Activated T-cell treated with anti-CD3 and anti-CD28 coated beads, Interleukin-2, amount 50 U/mL, for 1 hour (primary cell): ENCODE measurements at places on chromosomes 1 and 21.

GRCh38 chr1:116775116-116775752, 21.0 kb downstream of the CD2 start:
- DNase-seq: no peak

DNA sequence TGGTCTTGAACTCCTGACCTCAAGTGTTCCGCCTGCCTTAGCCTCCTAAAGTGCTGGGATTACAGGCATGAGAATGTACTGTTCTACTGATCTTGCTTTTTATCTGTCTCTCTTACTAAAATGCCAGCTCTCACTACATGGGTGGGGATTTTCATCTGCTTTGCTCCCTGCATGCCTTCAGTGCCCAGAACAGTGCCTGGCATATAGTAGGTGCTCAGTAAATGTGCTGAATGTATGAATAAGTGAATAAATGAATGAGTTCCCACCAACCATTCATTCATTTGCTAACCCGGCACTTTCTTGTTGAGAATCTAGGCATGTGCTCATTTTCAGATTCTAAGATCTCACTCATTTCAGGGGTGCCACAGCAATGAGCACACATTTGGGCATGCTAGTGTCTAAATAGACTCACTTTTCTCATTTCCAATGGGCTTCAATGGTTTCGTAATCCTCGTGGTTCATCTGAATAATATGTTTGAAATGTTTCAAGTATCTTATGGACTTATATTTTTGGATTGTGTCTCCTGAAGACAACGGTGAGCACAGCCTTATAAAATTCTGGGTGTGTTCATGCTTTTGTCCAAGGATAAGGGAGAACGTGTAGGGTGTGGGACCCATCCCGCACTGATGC, 7.6 kb downstream of the DHRS3 start:
- DNase-seq: no peak

DNA sequence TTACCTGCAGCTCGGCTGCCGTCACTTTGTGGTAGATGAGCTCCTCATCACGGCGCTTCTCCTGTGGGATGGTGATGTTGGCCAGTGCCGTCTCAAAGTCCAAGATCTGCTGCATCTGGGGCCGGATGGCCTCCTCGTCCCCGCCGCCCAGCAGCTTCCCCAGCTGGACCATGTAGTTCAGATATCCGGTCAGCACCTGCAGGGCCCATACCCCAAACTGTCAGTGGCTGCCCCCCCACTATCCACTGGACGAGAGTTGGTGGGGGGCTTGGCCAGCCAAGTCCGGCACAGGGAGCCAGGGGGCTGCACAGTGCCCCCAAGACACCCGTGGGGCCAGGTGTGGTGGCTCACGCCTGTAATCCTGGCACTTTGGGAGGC, 34.3 kb downstream of the ECE1 start:
- DNase-seq: no peak

DNA sequence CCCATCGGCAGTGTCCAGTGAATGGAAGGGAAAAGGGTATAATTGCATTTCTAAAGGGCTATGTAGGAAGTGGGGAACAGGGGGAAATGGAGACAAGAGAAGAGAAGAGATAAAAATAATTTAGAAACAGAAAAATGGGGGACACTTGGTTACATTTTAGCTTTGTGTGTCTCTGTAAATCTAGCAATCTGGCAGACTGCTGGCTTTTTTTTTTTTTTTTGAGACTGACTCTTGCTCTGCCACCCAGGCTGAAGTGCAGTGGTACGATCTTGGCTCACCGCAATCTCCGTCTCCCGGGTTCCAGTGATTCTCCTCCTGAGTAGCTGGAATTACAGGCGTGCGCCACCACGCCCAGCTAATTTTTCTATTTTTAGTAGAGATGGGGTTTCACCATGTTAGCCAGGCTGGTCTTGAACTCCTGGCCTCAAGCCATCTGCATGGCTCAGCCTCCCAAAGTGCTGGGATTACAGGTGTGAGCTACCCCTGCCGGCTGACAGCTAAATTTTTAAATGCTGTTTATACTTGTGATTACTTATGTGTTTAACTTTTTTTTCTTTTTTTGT, 53.4 kb downstream of the AGPAT3 start:
- DNase-seq: no peak

DNA sequence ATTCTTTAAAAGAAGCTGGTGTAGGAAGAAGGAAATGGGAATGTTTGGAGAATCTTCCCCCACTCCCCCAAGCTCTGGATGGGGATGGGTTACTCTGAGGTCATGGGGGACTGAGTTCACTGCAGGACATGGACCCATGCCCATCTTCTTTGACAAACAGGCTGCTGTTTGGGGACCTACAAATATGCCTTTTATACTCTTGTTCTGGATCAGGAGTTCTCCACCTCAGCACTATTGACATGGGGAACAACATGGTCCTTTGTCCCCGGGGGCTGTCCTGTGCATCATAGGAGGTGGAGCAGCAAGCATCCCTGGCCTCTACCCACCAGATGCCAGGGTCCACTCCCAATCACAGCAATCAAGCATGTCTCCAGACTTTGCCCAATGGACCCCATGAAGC, 365.8 kb upstream of the C1orf174 start:
- DNase-seq: no peak

GRCh38 chr1:205449750-205450443, 5.9 kb downstream of the BLACAT1 start:
- DNase-seq: no peak

DNA sequence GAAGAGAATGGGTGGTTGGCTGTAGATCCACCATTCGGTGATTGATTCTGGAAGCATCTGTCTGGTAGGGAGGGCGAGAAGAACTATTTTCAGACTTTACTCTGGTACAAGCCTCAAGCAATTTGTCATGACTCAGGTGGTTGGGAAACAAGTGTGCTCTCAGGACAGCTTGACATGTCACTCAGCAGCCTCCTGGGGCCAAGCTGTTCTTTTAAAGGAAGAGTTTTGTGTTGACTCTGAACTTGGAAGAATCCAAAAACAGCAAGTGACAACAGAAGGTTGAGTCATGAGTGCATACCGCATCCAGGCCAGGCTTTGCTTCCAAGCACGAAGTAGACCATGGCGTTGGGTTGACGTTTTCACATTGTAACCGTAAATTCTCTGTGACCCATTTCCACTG, 65.9 kb downstream of the CLIC6 start:
- no peak for DNase-seq

DNA sequence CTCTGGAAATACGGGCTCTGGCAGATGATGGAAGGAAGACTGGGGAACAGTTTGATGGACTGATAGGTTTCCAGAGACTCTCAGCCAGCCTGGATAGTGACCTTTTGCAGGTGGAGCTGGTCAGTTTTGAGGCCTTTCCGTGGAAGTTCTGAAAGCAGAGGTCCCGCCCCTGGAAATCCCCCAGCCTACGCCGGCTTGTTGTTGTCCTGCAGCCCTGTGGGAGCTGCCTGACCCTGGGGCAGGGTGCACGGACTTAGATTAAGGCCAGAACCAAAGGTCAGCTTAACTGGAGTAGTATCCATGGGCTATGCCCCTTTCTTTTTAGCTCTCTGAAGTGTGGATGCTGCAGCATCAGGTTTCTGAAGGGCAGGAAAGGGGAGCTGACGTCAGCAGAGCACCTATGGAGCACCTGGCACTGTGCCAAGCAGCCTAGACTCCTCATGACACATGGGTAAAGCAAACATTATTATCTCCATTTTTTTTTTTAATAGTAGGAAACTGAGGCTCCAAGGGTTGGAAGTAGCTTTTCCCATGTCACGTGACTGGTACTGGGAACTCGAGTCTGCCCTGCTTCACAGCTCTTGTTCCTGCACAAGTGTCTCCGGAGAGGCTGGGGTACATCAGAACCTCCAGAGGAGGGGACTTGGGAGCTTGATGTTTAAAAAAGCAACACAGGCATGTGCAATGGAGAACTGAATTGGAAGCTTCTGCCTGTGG, 38.5 kb downstream of the IER5 start:
- no peak for DNase-seq

GRCh38 chr1:42983693-42984092, 25.0 kb upstream of the SLC2A1 start:
- no peak for DNase-seq

DNA sequence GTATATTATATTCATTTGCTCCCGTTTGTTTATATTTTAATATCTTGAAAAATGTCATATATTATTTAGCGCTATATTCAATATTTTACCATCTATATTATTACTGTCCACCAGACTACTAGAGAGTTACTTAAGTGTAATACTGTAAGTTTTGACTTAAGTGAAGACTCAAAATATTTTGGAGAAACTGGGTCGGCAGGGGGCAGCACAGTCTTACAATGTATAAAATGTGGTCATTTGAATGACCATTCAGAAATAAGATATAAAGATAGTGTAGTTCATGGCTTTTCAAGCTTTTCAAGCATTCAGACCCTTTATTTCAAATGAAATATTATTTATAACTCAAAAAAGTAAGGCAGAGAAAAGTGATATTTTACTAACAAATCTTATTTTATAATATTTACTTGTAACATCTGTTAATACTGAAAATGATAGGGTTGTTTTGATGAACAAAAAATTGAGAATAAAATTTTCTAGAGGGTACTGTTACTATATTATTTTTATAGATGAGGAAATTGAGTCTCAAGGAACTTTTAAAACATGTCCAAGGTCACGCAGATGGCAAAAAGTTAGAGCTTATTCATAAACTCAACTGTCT, 89.0 kb upstream of the SERTAD4 start:
- no peak for DNase-seq

DNA sequence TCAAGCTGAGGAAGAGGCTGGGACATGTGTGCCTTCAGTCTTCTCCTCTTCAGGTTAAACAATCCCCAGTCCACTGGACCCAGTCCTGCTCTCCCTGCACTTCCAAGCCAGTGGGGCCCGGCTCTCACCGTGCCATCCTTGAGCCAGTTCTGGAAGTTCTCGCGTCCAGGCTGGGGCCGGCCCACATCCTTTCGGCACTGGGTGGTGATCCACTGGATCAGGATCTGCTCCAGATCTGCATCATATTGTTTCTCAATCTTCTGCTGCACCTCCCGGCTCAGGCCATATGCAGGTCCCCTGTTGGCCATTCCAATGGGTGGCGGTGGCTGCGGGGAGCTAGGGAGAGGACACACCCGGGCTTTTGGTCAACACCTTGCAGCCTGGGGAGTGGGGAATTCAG, 5.1 kb downstream of the TAGLN2 start:
- DNase-seq: no peak

GRCh38 chr1:71843012-71843411, 439.3 kb downstream of the NEGR1 start:
- no peak for DNase-seq

DNA sequence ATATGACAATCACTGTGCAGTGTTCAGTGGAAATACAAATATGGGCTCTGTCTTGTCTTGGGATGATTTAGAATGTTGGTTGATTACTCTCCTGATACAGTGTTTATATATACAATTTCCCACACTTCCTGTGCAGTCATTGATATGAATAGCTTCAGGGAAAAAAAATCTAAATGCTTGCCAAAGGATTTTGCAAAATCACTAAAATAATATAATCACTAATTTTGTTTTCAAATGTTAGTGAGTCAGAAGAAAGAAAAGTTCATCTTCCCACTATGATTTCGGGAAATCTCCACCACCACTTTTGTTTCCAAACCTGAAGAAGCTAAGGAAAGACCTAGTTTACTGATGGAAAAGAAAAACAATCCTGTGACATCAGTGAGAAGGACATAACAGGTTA, 32.1 kb upstream of the CHRM3 start:
- no peak for DNase-seq

DNA sequence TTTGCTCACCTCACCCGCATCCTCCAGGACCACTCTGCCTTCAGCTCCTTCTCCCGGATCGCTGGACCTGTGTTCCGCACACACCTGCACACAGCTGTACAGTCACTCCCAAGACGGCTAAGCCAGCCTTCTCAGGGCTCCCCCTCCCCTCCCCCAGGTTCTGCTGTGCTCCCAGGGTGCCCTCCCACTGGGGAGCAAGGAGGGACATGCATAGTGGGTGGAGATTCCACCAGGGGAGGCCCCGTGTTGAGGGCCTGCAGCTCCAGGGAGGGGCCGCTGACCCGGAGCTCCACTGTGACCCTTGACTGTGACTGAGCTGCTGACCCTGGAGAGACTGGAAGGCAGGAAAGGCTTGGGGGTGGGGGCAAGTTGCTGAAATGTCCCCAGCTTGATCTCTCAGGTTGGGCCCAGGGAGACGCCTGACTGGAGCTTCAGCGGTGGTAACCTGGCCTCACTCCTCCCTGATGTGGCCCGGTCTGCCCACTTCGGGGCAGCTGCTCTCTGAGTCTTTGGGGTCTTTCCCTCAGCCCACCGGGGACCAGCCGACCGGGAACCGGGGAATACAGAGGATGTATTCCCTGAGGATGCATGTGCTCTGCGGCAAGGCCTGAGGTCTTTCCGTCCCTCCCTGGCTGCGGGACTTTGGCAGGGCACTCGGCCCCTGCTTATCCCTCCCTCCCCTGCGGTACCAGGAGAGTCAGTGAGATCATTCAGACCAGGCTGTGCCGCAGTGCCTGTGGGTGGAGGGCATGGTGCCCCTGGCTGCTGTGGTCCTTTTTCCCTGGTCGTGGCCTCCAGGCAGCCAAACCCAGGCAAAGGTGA, 28.6 kb upstream of the PLCH2 start:
- no peak for DNase-seq

DNA sequence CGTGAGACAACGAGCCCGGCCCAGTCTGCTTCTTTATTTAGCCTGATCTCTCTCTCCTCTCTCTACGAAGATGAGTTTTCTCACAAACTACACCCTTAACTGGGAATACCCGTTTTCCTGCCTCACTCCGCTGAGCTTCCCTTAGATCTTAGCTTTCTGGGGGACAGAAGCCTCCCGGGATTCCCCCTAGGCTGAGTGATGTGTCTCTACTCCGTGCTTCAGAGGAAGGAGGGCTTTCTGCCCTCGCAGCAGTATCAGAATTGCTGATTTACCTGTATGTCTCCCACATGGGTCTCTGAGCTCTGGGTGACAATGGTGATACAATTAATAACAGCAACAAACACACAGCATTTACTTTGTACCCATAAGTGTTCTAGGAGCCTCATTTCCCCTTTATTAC, 1.0 kb downstream of the ZBTB17 start:
- no peak for DNase-seq

GRCh38 chr1:89918794-89919155, 76.1 kb upstream of the ZNF326 start:
- DNase-seq: no peak

- DNase-seq: no peak
These were observed 141.4 kb downstream of the SYT2 start for GRCh38 chr1:202568826-202569225.

DNA sequence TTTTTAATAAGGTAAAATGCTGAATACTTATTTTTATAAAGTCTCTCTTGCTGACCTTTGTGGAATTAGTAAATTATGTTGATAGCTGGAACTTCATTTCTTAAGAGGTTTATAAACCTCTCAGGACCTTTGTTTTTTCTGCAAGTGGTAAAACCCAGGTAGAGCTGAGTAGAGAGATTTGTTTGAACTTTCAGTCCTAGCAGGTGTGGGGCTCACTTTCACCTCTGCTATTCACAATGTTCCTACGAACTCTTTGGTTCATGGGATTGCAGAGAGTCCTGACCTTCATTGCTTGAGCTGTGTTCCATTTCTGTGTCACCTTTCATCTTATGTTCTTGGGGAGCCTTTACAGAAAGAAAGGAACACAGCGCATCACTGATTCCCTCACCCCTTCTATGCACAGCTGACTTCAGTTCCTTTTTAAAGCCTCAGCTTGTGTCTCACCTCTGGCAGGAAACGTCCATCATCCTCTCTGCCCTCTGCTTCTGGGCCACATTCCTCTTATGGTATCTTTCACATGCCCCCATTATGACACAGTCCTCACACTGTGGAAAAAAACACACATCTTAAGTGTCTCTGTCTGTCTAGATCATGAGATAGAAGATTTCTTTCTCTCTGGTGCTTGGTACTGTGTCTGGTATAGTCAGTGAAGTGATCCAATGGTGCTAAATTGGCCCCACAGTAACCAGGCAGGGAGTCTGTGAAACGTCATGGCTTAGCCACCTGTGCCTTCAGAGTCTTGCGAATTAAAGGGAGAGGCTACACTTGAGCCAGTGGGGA, 262.5 kb upstream of the B3GALT2 start:
- DNase-seq: no peak
